SK-N-SH (cell line): ENCODE measurements at places on chromosomes 16 and 17. TPM values are rescaled to one million over a fixed set of nuclear protein-coding genes. Genes with fewer than 3 reads are reported as not detected.

- no peak overlapping the region for H3K4me3 ChIP-seq
- no peak for DNase-seq
- H3K27me3 ChIP-seq = no peaks in the 10 kb centered on the region
Measured at GRCh38 chr17:81662002-81662401, 4.4 kb downstream of the OXLD1 start.

KRT27 gene
- not detected in 2 replicates for polyA plus RNA-seq

FGF11 gene
- polyA plus RNA-seq = 1.9 and 2.5 TPM in 2 replicates

GRCh38 chr17:39538866-39539265 lies 68.9 kb downstream of the NEUROD2 start:
- H3K4me1 ChIP-seq = no peaks in the 10 kb centered on the region
- no peaks in the 10 kb centered on the region for H3K27me3 ChIP-seq
- H3K27ac ChIP-seq = no peak overlapping the region
- peaks cover 2% of the 10 kb centered on the region for H3K36me3 ChIP-seq
- DNase-seq = no peak

DNA sequence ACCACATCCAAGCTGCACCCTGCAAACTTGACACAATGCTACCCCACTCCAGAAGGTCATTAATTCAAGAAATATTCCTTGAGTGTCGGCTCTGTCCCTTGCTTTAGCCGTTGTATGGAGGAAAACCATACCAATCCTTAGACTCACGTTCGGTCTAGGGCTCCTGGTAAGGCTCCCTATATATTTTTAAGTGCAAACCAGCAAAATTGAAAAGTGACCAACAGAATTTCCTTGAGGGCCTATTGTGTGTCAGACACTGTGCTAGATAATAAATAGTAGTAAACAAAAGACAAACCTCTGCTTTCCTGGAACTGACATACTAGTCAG lies 390 bp upstream of the BBS2 start:
- H3K36me3 ChIP-seq = no peaks in the 10 kb centered on the region
- DNase-seq = no peak
- H3K4me1 ChIP-seq = peaks cover 20% of the 10 kb centered on the region; the same call in 1 of the 2 replicates
- H3K4me3 ChIP-seq = peak overlapping the region; percentile 86
- peak overlapping the region; percentile 73 for H3K27ac ChIP-seq

DNA sequence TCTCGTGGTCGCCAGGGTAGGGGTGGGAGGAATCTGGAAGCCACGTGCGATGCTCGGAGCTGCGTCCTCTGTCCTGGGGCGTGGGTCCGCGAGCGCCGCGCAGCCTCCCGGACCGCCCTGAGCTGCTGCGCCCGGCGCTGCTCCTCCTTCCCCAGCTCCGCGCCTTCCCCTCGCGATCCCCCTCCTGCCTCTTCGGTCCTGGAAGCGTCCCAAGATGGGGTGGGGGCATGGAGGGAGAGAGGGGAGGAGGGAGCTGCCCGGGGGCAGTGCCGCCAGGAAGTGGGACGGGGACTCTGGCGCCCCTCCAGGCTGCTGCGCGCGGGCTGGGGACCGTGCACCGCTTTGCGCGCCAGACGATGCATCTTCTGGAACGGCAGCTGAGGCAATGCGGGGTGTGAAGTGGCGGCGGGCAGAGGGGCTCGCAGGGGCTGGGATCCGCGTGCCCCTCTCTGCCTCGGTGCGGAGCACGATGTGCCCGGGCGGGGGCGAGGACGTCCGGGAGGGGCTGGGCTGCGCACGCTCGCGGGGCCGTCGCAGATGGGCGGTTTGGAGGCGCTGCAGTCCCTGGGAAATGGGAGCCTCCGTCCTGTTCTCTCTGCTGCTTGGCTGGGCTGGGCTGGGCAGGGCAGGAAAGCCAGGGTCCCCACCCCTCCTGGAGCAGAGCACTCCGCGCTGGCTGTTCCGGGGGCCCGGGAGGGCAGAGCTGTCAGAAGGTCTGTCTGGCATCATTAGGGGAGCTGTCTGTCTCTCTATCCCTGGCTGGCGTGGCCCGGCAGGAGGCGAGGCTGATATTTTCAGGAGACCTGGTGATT lies 388.0 kb downstream of the SEC14L1 start:
- H3K27ac ChIP-seq = no peak overlapping the region
- H3K4me1 ChIP-seq = peaks cover 13% of the 10 kb centered on the region; the same call in 1 of the 2 replicates
- peaks cover 38% of the 10 kb centered on the region; the same call in 1 of the 2 replicates for H3K27me3 ChIP-seq
- peak overlapping the region; percentile 44 for H3K4me3 ChIP-seq
- peak; percentile 95 for DNase-seq

- H3K4me3 ChIP-seq = peak overlapping the region; percentile 95
- no peaks in the 10 kb centered on the region for H3K27me3 ChIP-seq
- 0 out of 2 replicates have a peak, but pooled peaks cover 5% of the 10 kb centered on the region for H3K4me1 ChIP-seq
- H3K27ac ChIP-seq = peak overlapping the region; percentile 89; the same call in 1 of the 2 replicates
- H3K36me3 ChIP-seq = no peaks in the 10 kb centered on the region
Measured at GRCh38 chr17:8287651-8288335, 677 bp upstream of the RANGRF start.

- H3K27ac ChIP-seq = no peak overlapping the region
- no peaks in the 10 kb centered on the region for H3K36me3 ChIP-seq
- peaks cover 7% of the 10 kb centered on the region for H3K4me1 ChIP-seq
- H3K4me3 ChIP-seq = no peak overlapping the region
Measured at GRCh38 chr16:61813339-61813738, 222.9 kb downstream of the CDH8 start.

FBXW10B gene
- 0.46 and 1.7 TPM in 2 replicates for polyA plus RNA-seq

- peak overlapping the region; percentile 23 for H3K27ac ChIP-seq
- no peak for DNase-seq
- H3K36me3 ChIP-seq = no peaks in the 10 kb centered on the region
- H3K4me1 ChIP-seq = peaks cover 9% of the 10 kb centered on the region
- no peaks in the 10 kb centered on the region for H3K27me3 ChIP-seq
Measured at GRCh38 chr16:81492965-81493754, 48.6 kb downstream of the CMIP start.

GRCh38 chr17:28954886-28955285 lies 3.6 kb upstream of the PHF12 start:
- no peak overlapping the region for H3K27ac ChIP-seq
- DNase-seq = no peak
- peaks cover 12% of the 10 kb centered on the region; the same call in 1 of the 2 replicates for H3K4me1 ChIP-seq
- no peak overlapping the region for H3K4me3 ChIP-seq
- H3K27me3 ChIP-seq = no peaks in the 10 kb centered on the region

RMI2 gene
- polyA plus RNA-seq = 5.6 and 8.5 TPM in 2 replicates

- no peak overlapping the region for H3K27ac ChIP-seq
- no peak for DNase-seq
- H3K36me3 ChIP-seq = no peaks in the 10 kb centered on the region
- H3K27me3 ChIP-seq = no peaks in the 10 kb centered on the region
- no peak overlapping the region for H3K4me3 ChIP-seq
Measured at GRCh38 chr16:6946106-6946505, 386.5 kb upstream of the RBFOX1 start.

C16orf92 gene
- not detected in 2 replicates for polyA plus RNA-seq

GRCh38 chr16:8946544-8946943 lies 17.2 kb downstream of the USP7 start:
- no peak overlapping the region for H3K4me3 ChIP-seq
- H3K27ac ChIP-seq = no peak overlapping the region
- H3K36me3 ChIP-seq = no peaks in the 10 kb centered on the region
- peaks cover 14% of the 10 kb centered on the region; the same call in 1 of the 2 replicates for H3K4me1 ChIP-seq
- DNase-seq = no peak

ADPRM gene
- polyA plus RNA-seq = 7.6 and 10.8 TPM in 2 replicates

FTSJ3 gene
- polyA plus RNA-seq = 148 and 180 TPM in 2 replicates

MYCBPAP gene
- polyA plus RNA-seq = 2.4 and 4.4 TPM in 2 replicates

DNA sequence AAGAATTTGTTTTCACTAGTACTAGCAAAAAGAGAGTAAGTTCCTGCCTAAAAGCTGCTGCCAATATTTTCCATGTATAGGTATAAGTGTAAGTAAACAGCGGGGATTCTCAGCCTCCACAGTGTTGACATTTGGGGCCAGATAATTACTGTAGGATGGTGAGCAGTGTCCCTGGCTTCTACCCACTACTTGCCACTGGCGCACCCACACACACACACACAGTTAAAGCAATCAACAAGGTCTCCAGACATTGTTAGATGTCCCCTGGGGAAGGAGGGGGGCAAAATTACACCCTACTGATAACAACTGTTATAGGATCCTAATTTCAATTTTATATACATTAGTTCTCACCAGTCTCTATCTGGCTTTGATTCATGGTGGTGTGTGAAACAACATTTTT lies 417.0 kb upstream of the PSMD7 start:
- no peak for DNase-seq
- H3K27me3 ChIP-seq = no peaks in the 10 kb centered on the region
- H3K27ac ChIP-seq = no peak overlapping the region
- H3K36me3 ChIP-seq = no peaks in the 10 kb centered on the region
- no peak overlapping the region for H3K4me3 ChIP-seq

DNA sequence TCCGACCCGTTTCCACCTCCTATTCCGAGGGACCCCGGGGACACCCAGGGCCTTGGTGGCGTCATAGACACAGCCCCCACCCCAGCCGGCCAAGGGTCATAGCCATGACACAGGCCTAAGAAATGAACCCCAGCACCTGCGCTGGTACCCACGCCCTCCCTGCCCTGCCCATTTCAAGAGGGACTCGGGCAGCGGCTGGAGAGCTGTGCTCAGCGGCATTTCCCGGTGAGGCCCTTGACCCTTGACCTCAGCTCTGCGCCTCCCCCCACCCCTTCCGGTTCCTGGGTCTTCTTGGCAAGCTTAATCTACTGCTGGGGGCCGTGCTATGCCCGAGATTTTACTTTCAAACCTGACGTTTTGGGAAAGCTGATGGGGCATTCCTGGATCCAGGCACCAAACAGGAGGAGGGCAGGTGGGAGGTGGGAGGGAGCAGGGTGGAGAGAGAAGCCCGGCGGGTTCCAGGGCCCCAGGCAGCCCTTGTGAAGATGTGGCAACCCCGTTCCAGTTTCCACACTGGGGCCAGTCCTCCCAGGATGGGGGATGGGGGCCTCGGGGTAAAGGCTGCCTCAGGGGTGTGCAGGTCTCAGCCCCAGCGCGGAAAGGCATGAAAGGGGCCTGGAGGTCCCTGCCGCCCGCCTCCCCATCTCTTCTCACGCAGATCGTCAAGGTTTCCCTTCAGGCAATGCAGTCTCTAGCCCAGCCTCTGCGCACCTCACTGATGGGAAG lies at the start of gene SLC22A31:
TSS of gene SLC22A31 (minus strand) at position 414 of the 726 bp plus-strand sequence. CDS start at position 378, 36 bp downstream.
- no peaks in the 10 kb centered on the region for H3K36me3 ChIP-seq
- H3K4me3 ChIP-seq = no peak within 1 kb of the TSS
- H3K27ac ChIP-seq = no peak within 1 kb of the TSS
- peaks cover 42% of the 10 kb centered on the region for H3K27me3 ChIP-seq
- peak; percentile 36 for DNase-seq
